ENCODE measurements at places on chromosomes 3 and 15.
A peak's percentile ranks its signal among the peaks of the same experiment; 100 is the strongest.

GRCh38 chr3:176219970-176220369 lies 977.3 kb downstream of the TBL1XR1 start:
- no peak for DNase-seq

DNA sequence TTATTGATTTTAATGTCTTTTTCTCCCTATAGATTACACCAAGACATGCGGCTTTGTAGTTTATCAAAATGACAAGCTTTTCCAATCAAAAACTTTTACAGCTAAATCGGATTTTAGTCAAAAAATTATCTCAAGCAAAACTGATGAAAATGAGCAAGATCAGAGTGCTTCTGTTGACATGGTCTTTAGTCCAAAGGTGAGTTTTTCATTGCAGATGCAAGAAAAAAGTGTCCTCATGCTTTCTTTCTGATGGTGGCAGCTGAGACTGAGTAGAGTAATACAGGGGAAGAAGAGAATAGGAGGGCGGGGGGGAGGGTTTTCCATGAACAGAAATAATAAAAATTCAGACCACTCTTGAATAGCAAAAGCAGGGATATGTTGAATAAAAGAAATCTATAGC lies 36.5 kb downstream of the ADGRG7 start:
- no peak for DNase-seq

DNA sequence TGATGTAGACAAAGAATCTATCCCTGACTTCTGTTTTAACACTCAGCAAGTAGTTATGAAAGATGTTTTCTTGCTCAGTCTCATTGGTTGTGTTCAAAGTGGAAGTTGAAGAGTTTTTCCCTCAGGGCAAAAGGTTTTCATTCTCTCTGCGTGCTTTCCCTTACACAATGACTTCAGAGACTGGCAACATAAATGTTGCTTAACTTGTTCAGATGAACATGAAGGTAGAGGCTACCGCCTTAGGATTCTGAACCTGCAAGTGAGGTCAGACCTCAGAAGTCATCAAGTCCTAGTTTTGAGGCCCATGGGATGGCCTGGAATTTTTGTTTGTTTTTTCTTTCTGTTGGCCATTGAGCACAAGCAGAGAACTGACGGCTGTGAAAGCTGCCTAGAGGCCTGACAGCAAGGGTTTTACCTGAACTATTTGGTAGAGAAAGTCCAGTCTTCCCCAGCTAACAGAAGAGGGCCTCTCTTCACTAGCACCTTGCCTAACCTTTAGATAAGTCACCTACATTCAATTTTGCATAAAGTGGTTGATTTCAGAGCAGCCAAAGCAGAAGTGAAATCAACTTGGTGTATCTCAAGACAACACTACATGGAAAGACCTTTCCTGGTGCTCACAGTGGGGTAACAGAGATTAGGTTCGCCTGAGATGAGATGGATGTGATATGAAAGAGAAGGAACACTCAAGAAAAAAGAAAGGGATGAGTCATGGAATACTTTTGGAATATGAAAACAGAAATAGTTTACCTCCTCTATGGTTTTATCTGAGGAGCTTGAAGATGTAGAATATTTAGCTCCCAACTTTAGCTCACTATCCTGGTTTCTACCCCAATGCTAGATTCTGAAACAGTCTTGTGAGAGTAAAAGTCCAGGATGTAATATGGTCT lies 53.6 kb upstream of the AP4E1 start:
- no peak for DNase-seq

GRCh38 chr3:99568663-99569335 lies 69.6 kb upstream of the COL8A1 start:
- no peak for DNase-seq

DNA sequence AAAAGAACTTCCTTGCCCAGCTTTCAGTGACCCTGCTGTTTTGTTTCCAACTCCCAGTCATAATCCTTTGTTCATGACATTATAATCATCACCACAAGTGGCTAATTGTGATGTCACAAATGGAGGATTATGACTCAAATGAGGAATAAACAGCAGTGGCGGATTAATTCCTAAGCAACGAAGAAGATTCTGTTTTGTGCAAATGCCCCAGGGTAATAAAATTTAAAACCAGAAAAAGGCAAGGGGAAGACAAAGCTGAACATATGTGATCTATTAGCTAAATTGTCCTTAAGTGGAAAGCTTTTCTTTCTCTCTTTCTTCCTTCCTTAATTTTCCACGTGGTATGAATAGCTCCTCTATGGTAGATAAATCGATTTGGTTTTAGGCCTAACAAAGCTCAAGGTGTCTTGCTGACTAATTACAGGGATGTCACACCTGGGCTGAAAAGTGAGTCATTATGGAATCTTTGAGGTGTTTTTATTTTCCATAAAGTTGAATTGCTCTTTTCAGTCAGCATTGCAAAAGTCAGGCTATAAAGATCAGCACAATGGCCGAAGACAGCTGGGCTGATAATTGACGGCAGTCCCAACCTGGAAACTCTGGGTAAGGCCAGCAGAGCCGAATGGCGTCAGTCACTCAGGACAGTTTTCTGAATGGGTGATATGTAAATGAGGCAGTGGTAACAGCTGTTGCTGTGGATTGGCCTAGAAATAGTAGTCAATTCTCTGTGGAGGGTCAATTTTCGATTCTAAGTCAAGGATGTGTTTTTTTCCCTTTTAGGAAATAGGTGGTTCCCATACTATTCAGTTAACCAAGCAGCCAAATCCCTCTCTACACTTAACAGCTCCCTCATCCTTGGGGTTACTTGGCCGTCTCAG lies 121.5 kb downstream of the PTPRG start:
- DNase-seq: no peak

- peak; percentile 50 for DNase-seq
These were observed 564.0 kb upstream of the TGFBR2 start for GRCh38 chr3:30042274-30042859.

DNA sequence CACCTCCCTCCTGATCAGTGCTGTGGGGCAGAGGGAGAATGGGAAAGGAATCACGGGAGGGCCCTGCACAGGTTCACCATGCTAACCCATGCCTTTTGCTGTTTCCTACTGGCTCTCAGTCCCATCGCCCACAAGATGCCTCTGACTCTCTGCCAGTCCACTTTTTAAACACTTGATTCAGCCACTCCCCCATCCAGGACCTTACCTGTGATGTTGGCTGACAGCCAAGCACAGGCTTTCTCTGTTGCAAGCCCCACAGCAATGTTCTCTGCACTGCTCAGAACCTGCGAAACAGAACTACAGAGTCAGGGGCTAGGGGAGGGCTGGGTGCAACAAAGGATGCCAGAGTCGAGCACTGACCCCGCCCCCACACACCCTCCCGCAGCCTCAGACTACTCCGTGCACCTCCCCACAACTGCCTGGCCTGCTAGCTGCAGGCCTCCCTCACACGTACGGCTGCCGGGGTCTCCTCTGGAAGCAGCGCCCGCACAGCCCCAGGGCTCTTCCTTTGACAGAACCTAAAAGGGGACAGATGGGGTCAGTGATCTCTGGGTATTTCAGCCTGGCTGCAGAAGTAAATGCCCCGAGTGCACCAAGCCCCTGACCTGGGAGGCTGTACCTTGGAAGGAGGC lies 9.1 kb downstream of the CDAN1 start:
- no peak for DNase-seq

DNA sequence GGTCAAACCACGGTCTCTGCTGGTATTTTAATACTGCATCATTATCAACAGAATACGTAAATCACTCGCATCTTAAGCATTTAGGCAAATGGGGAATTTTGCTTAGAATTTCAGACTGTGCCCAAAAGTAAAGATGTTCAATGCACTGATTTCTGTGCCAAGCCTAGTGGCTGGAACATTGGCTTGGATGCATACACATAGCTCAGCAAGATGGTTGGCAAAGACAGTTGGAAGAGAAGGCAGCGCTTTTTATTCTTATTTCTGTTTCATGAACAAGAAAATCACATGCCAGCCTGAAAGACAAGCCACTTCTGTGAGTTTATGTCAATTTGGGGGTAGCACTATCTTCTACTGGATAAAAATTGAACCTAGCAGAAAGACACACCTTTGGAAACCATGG lies 15.1 kb downstream of the MECOM start:
- DNase-seq: no peak

- DNase-seq: no peak
These were observed 121.9 kb downstream of the CHST2 start for GRCh38 chr3:143241481-143241951.

- DNase-seq: no peak
These were observed 76.6 kb downstream of the SRGAP3 start for GRCh38 chr3:9172851-9173321.

GRCh38 chr15:86247249-86247955 lies 167.7 kb downstream of the AGBL1 start:
- no peak for DNase-seq

DNA sequence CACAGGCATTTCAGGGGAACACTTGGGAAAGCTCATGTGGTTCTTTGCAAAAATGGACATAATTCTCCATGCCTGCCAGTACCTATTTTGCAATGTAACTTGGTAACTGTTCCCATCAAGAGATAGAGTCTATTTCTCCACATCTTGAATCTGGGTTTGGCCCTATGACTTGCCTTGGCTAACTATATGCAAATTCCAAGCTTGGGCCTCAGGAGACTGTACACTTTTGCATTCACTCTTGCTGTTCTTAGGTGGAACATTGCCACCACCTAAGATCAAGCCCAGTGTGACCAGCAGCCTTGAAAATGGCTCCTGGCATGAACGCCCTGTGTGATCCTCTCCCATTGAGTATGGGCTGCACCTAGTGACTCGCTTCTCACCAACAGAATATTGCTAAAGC lies 19.8 kb upstream of the SMAD6 start:
- no peak for DNase-seq

- DNase-seq: no peak
These were observed 130.2 kb downstream of the GADL1 start for GRCh38 chr3:30764281-30764680.

DNA sequence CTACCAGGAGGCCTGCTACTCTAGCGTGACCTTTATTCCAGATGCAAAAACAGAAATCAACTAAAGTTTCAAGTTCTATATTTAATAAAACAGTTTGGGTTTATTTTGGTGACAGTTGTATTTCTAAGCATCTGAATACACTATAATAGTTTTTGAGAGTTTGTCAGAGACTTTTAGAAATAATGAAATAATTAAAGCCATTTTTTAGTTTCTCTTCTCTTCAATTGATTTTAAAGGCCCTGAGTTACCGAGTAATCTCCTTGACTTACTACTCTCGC lies 523.4 kb downstream of the CADM2 start:
- no peak for DNase-seq

DNA sequence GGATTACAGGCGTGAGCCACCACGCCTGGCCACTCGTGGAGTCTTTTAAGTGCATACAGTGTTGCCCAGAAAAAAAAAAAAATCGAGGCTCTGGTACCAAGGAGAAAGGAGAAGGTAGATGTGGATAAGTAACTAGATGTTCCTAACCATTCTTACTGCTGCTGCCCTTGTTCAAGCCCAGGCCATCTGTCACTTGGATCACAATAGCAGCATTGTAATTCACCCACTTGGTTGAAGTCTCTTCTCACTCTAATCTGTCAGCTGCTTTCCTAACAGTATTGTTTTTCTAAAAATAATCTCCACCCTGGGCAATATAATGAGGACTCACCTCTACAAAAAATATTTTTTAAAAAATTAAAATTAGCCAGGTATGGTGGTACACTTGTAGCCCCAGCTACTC lies 58.0 kb upstream of the CRTC3 start:
- no peak for DNase-seq

DNA sequence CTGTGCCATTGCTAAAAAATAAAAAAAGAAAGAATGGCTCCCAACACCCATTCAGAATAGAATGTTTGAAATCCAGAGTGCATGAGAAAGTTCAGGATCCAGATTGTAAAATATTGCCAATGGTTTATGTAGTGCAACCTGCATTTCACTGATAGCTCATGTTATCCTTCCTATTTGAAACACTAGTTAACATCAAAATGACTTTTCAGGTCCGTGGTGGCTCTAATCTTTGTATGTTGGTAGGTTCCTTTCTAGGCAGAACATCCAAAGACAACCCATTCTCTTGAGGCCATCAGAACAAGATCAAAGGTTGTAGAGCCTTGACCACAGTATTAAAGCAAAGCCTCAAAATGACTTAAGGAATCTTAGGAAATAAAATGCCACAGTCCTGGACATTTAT lies 51.0 kb downstream of the PLCL2 start:
- DNase-seq: no peak

DNA sequence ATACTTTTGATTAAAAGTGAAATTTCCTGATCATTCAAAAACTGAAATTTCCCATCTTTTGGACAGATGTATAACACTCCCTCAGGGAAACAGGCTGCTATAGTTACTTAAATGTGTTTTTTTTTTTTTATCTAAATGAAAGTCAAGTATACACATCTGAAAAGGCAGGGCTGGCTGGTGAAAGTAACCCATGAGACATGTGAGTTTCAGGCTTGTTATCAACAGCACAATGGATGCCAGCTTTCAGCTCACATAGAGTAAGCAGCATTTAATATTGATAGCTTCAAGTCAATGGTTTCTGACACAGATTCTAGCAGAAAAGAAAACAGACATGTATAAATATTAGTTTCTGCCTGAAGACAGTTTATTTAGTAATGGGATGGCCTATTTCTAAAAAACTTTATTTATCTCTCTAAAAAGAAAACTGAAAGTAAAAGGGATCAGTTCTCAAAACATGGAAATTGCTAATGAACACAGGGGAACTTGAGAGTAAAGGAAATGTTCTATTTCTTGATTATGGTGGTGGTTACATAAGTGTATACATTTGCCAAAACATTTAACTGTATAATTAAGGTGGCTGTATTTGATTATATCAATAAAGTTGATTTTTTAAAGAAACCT lies 89.7 kb upstream of the CMC1 start:
- peak; percentile 35 for DNase-seq

GRCh38 chr3:170429050-170429449 lies 10.4 kb downstream of the CLDN11 start:
- no peak for DNase-seq

DNA sequence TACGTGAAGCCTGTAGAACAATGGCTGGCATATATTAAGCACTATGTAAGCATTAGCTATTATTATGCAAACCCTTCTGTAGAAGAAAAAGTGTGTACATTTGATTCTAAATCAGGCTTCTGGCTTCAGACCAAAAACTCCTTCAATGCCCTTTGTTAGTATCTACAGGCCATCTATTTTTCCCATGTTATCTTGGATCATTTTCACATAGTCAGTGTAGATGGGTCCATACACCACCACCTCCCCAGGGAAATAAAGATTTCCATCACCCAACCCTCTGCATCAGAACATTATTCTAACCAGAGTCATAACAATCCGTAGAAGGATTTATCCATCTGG lies 8.0 kb upstream of the KLHL6 start:
- no peak for DNase-seq
